Stimulated activated CD4-positive, alpha-beta T cell treated with anti-CD3 and anti-CD28 coated beads, Interleukin-1b, Interleukin-23, amount 100 ng/mL, for 1 hour (primary cell): ENCODE measurements at places on chromosomes 3 and 15.
A peak's percentile ranks its signal among the peaks of the same experiment; 100 is the strongest.

DNA sequence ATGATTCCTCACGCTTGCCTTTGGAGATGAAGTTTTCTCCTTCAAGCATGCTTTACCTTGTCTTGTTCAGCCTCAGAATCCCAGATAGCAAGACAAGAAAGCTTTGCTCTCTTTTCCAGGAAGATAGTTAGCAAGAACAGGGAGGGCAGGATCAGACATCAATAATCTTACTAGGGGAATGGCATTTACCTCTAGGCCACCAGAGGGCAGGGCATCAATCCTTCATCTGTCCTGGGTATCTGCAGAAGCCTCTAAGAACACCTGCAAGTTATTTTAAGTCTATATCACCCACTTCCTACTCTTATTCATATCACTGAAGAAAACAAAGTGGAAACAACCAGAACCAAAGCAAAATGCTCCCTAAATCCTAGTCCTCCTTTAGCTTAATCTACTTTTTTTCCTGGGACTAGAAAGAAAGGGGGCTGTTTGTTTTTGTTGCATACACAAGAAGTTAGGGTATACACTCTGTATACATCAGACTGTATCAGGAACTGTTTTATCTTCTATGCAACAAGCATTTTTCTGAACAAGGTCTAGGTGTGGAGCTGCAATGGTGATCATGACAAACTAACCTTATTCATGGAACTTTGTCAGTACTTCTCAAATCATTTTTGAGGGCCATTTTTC lies 862.5 kb downstream of the CADM2 start:
- DNase-seq = no peak

GRCh38 chr15:42401544-42402454 lies 42.5 kb downstream of the CAPN3 start:
- DNase-seq = no peak

DNA sequence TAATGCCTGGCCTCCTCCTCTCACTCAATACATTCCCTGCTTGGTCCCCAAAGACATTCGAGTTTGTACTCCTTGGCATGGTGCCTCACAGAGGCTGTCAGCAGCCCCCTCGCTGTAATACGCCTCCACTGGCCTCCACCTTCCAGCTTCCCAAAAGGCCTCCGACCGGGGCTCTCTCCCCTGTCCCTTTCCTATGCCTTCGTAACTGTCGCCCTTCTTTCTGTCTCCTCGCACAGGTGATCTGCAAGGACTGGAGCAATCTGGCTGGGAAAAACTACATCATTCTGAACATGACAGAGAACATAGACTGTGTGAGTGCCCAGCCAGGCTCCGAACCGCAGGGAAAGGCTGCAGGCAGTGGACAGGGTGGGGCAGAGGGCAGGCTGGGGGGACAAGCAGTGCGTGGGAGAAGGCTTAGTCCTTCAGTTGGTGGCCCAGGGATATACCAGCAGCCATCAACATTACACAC lies 10.7 kb upstream of the ABTB1 start:
- no peak for DNase-seq

DNA sequence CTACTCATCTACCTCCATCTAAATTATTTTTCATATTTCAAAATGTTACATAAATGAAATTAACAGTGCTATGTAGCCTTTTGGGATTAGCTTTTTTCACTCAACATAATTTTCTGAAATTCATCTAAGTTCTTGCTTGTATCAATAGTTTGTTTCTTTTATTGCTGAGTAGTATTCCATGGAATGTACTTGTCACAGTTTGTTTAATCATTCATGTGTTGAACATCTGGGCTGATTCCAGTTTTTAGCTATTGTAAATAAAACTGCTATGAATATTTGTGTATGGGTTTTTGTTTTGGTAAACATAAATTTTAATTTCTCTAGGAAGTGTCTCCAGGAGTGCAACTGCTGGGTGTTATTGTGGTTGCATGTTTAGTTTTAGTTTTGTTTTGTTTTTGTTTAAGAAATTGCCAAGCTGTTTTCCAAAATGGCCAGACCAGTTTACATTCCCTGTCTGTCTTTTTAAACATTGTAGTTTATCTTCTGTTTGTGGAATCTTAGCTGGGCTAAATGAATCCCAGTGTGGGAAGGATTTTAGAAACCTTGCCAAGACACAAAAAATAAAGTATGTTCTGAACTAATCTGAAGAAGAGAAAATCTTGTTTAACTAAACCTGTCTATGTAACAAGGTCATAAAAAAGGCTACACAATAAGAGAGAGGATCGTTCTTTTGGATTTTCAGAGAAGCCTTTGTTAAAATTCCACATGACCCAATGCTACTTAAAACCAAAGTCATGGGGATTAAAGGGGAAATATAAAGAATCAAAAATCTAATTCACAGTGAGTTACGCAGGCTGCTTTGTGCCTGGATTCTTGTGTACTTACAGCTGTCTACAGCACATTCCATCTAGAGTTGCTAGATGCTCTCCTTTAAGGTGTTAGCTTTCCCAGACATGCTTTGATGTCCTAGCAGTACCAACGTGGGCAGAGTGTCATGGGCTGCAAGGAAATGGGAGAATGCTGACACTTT lies 129.2 kb upstream of the SUCLG2 start:
- DNase-seq = no peak

DNA sequence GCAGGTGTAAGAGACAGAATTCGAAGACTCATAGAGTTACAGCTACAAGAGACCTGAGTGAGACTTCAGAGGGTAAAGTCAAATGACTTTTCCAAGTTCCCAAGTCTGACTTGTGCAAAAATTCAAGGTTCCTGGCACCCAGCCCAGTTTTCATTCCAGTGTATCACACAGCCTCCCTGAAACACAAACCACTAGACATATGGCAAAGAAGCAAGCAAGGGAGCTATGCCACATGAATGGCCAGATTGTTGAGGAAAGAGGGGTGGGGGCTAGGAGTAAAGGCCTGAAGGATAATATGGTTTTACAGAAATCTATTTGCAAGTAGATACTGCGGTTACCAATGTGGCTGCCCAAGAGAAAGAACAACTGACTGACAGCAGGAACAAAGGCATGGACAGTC lies 301.2 kb downstream of the MECOM start:
- DNase-seq = no peak

DNA sequence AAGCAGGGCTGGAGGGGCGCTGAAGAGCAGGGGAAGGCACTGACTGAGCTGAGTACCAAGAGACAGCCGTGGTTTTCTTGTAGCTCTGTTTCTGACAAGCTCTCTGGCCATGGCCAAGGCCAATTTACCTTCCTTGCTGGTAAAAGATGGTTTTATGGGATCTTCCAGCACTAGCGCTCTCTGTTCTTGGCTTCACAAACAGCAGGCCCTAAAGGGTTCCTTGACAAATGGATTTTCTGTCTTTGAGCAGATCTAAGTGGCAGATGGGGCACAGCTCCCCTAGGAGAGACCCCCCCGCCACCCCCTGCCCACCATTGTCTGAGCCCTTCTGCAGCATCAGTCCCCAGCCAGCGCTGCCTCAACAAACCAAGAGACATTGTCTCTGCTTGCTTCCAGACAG lies 66.6 kb downstream of the GAP43 start:
- DNase-seq = no peak

GRCh38 chr15:49908236-49908932 lies 210.6 kb downstream of the ATP8B4 start:
- DNase-seq = no peak

DNA sequence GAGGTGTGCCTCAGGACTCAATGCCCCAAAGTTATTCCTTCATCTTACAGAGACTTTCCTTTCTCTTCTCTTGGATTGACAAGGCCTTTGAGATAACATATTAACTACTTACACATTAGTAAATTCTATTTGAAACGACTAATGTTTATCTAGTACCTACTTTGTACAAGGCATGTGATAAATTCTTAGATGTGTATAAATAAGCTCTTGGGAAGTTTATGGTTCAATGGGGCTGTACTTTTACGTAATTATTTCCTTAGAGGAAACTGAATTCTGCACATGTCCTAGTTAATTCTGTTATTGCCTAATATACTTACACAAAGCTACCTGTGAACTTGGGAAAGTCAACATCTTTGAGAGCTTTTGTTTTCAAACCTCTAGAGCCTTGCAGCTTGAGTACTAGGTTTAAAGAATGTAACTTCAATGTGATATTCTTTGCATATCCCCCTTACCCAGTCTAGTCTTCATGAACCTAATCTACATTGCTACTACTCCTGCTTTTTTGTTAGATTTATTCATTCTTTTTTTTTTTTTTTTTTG lies 58.5 kb upstream of the RAP2B start:
- DNase-seq = no peak

- DNase-seq = no peak
These were observed 373.1 kb downstream of the VPS13C start for GRCh38 chr15:61687124-61687523.

DNA sequence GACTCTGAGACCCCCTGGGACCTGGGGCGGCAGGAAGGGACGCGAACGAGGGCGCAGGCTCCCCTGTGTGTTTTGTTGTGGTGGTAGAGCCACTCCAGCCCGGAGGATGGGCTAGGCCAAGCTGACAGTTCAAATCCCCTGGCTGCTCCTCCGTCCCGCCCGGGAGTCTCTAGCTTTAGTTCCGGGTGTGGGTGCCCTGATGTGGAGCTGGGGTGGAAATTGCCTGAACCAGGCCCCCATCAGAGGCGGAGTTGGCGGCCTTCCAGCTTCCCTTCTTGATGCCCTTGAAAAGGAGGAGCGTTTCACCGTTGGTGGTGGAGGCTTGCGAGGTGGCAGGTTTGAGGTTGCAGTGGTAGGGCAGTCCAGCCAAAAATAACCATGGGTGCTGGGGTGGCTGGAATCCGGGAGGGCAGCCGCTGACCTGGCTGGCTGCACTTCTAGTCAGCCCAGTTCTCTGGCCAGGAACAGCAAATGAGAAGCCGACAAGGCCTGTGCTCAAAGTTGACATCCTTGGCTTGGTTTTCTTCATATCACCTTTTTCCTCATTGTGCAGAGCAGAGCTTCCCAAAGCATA lies 817 bp downstream of the CLK3 start:
- peak; percentile 30 for DNase-seq

DNA sequence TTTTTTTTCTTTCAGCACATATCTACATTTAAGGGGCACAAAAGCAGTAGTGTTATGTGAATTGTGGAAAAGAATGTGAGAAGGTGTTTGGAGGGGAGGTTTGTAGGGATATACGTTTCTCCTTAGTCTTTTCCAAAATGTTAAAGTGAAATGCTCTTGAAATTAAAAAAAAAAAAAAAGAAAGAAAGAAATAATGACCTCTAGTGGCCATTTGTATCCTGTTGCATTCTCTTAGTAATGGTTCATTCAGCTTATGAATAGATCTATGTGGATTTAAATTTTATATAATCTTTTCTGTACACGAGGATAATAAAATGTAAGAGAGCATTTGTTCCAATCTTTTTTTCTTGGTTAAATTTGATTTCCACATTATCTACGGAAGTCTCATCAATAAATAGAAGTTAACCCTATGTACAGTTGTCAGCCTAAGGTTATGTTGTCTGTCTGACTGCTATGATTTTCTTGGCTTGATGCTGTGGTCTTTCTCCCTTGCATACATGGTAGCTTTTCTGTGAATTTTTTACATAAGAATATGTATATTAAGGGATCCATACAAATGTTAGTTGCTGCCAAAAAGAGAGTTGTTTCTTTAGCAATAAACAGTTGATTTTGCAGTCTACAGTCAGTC lies 1.7 kb downstream of the P2RY13 start:
- no peak for DNase-seq

DNA sequence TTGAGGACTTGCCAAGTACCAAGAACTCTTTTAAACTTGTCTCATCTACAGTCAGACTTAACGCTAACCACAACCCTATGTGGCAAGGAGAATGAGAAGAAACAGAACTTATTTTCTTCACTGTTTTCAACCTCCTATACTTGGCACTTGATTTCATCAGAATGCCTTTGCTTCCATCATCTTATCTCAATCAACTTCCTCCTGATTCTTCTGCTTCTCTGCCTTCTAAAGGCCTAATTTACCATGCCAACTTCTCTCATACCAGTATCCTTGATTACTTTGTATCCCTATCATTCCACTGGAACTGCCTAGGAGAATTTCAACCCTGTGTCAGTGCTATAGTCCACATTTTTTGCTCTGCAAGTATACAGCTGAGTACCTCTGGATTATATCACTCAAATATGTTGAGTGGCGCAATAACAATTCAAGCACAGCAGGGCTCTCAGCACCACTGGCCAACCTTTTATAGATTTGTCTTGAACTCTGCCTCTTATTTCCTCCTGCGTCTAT lies 413.6 kb downstream of the ROBO1 start:
- DNase-seq = no peak

DNA sequence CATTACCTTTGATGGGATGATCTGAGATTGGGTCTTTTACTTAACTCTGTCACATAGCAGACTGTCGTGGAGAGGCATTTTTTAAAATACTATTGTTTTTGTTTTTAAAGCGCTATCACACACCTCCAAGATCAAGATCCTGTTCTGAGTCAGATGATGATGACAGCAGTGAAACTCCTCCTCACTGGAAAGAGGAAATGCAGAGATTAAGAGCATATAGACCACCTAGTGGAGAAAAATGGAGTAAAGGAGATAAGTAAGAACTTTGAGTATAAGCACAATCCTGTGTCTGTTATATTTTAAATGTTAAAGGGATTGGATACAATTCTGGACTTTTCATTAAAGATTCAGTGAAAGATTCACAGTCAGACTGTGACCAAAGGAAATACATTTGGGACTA lies 18.4 kb upstream of the ZBTB47 start:
- DNase-seq = no peak

GRCh38 chr15:75661100-75661755 lies 13.5 kb downstream of the SNX33 start:
- DNase-seq = no peak

DNA sequence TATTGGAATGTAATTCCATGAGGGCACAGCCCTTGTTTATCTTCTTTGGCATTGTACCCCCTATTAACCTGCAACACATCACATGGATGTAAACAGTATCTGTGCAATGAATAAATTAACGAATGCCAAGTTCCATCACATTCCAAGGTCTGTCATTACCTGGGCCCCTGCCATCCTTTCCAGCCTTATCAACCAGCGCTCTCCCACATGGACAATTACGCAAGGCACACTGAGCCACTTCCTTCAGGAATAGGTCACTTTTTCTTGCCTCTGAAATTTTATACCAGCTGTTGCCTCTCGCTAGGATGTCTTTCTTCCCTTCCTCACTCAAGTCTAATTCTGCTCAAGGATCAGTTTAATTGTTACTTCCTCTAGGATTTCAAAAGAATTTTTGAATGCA lies 1051.8 kb upstream of the CFAP20DC start:
- DNase-seq = no peak

- DNase-seq = no peak
These were observed 24.7 kb upstream of the TIPARP start for GRCh38 chr3:156649681-156650080.

- DNase-seq = peak; percentile 48
These were observed 37.3 kb upstream of the RFTN1 start for GRCh38 chr3:16550676-16551341.

- DNase-seq = no peak
These were observed 44.7 kb downstream of the IFT57 start for GRCh38 chr3:108177536-108177935.

GRCh38 chr3:40663280-40663679 lies 138.5 kb downstream of the ZNF621 start:
- DNase-seq = no peak
